ENCODE measurements at places on chromosomes 6 and 20.

- no peak for DNase-seq
Observed at GRCh38 chr6:38024908-38025307, 205.4 kb downstream of the ZFAND3 start.

GRCh38 chr6:73341335-73341734 lies 12.7 kb downstream of the DPPA5 start:
- DNase-seq: no peak

- no peak for DNase-seq
Observed at GRCh38 chr20:47857569-47858464, 72.5 kb upstream of the SULF2 start.

DNA sequence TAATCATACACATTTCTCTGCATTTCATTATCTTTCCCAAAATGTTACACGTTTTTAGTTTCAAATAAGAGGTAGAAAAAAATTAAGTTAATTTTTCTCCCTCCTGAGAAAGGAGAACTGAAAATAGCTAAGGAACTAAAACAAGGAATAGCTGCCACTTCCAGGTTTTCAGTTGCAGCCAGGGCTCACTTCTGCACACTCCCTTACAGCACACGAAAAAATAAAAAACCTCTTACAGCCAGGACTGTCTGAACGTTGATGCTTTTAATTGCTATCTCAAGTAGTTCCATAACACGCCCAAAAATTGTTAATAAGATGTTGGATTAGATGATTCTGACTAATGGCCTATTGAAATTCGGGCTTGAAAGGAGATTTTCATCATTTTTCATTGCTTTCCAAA lies 153.7 kb upstream of the THBS2 start:
- DNase-seq: no peak

GRCh38 chr6:42774201-42774600 lies 7.7 kb upstream of the BICRAL start:
- no peak for DNase-seq
